ENCODE measurements at places on chromosomes 7 and 10.

GRCh38 chr7:50352751-50353150 lies 48.2 kb downstream of the IKZF1 start:
- no peak for DNase-seq

DNA sequence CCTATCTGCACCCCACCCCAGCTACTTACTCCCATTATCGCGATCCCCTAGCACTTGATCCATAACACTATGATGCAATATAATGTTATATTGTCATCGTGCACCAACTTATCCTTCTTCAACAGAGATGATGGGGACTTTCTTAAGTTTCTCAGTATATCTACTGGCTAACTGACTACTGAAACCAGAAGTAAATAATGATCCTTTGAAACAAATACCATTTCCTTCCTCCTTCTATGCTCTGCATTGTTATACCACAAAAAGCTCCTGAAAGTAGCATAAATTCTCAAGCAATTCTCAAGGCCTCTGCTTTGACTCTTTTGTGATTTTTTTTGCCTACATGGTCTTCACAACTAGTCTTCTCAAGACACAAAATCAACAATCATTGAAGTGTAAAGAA lies 68.9 kb downstream of the HTR7 start:
- DNase-seq: no peak

- DNase-seq: no peak
Observed at GRCh38 chr7:44391746-44392617, 66.6 kb upstream of the CAMK2B start.

DNA sequence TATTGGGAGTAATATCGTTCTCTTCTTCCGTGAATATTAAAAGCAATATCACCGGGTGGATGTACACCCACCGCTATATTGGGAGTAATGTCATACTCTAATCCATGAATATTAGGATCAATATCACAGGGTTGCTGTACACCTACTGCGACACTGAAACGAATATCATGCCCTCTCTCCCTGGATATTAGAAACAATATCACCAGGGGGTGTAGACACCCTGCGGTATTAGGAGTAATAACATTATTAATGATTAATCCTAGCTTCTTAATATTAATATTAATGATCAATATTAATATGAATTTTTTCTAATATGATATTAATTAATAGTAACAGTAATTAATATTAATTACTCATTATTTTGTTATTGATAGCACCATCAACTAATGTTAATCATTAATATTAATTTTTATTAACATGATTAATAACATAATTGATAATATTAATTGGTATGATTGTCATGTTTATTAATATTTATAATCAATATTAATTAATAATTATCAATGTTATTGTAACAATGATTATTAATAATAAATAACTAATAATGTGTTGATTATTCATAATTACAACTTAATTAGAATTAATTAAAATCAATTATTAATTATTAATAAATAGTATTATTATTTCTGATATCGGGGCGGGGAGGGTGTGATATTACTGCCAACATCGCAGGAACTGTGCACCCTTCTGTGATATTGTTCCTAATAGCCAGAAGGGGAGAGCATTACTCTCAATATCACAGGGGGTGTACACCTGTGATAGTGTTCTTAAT lies 121.3 kb upstream of the C1GALT1 start:
- DNase-seq: no peak

GRCh38 chr10:50346942-50347341 lies 95.6 kb upstream of the ASAH2 start:
- no peak for DNase-seq

- no peak for DNase-seq
Observed at GRCh38 chr10:21975378-21975990, 28.0 kb downstream of the DNAJC1 start.

- DNase-seq: no peak
Observed at GRCh38 chr7:120805636-120806388, 52.1 kb downstream of the TSPAN12 start.

GRCh38 chr10:34764472-34764946 lies 50.6 kb downstream of the PARD3 start:
- DNase-seq: no peak

GRCh38 chr10:87759551-87759950 lies 58.5 kb downstream of the ATAD1 start:
- DNase-seq: no peak

DNA sequence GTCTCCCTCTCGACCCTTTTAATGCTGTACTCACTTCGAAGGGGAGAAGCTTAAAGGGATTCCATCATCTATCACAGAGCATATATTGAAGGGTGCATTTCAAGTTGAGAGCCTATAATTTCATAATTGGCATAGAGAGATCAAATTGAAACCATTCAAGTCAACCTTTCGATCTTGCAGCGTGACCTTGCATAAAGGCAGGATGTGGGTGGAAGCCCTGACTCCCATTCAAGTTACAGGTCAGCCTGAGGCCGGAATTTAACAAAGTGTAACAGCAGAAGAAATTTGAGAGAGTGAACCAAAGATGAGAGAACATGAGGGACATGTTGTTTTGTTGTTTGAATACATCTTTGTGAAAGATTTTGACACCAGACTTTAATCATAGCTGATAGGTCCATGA lies 195.3 kb upstream of the TPK1 start:
- no peak for DNase-seq

DNA sequence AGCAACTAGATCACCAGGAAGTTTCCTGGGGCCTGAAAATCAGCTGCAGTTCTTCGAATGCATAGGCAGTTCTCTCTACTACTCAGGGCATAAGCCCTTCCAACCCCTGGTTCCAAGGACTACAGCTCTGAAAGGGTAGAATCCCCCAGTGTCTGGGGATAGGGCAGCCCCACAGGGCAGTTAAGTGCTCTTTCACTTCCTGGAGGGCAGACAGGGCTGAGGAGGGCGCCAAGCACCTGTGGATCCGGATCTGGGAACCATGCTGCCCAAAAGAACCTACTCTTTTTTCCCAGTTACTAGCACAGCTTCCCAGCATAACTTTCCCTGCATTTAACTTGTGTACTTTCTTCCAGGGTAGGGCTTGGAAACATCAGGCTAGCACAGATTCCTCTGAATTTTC lies 41.1 kb downstream of the CXCL12 start:
- no peak for DNase-seq

GRCh38 chr10:96345222-96345621 lies 13.6 kb downstream of the OPALIN start:
- DNase-seq: no peak

GRCh38 chr10:132421847-132422751 lies 25.1 kb downstream of the PWWP2B start:
- DNase-seq: no peak

DNA sequence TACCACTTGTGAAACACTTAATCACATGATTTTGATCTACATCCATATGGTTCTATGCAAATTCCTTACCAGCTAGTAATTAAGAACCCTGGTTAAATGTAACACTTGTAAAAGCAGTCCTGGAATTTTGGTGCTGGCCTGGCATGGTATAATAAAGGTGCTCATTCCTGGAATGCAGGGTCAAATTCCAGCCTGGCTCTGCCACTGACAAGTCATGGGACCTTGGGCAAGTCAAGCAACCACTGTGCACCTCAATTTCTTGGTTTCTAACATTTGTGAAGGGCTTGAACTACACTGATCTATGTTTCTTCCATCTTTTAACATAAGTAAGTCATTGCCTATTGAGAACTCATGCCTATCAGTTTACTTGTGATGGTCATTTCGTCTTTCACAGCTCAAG lies 91.9 kb upstream of the PIK3CG start:
- DNase-seq: no peak
